ENCODE measurements at places on chromosomes 4 and X.

DNA sequence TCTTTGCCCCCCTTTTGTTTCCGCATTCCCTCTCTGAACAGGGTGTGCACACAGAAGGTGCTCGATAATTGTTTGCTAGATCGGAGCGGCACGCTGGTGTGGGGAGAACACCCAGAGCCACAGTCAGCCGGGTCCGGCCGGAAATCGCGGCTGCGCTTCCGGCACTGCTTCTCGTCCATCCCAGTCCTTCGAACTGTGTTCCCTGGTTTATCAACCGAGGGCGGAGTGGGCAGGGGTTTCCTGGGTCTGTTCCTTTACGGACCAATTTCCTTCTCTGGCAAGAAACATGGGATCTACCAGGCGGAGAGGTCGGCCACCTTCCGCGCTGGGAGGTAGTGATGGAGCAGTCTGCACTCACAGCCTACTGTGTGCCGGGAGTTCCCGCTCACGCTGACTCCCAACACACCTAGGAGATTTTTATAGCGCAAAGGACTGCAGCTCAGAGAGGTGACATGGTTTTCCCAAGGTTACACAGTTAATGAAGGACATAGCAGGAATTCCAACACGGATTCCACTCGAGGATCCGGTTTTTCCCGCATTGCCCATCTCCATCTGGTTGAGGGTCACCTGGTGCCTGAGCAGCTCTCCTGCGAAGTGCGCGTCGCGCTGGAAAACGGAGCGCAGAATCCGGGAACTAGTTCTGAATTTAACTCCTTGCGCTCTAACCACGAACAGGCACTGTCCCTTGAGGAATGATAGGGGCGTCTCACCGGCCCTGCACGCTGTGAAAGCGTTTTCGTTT, 6.8 kb downstream of the MSX1 start:
- DNase-seq = no peak

GRCh38 chr4:42331914-42332368, 65.3 kb upstream of the SHISA3 start:
- DNase-seq = no peak

GRCh38 chr4:186243331-186243730, 16.0 kb downstream of the KLKB1 start:
- no peak for DNase-seq

GRCh38 chr4:105741548-105741947, 33.0 kb downstream of the GSTCD start:
- no peak for DNase-seq

- DNase-seq = no peak
Measured at GRCh38 chr4:168569066-168569930, 72.4 kb downstream of the PALLD start.

- no peak for DNase-seq
Measured at GRCh38 chr4:78800965-78801364, 24.8 kb downstream of the BMP2K start.

GRCh38 chr4:167380964-167381363, 146.7 kb upstream of the SPOCK3 start:
- no peak for DNase-seq

DNA sequence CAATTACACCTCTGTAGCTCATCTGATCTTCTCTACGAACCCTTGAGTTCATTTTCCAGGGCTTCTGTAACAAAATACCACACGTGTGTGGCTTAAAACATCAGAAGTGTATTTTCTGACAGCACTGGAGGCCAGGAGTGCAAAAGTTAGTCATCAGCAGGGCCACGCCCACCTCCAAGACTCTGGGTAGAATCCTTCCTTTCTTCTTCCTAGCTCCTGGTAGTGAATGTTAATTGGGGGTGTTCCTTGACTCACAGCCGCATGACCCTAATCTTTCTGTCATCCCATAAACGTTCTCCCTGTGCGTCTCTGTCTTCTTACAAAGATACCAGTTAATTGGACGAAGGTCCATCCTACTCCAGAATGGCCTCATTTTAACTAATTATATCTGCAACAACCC, 115.0 kb downstream of the TRIML1 start:
- DNase-seq = no peak

- no peak for DNase-seq
Measured at GRCh38 chr4:46124773-46125413, 1.0 kb upstream of the GABRG1 start.

DNA sequence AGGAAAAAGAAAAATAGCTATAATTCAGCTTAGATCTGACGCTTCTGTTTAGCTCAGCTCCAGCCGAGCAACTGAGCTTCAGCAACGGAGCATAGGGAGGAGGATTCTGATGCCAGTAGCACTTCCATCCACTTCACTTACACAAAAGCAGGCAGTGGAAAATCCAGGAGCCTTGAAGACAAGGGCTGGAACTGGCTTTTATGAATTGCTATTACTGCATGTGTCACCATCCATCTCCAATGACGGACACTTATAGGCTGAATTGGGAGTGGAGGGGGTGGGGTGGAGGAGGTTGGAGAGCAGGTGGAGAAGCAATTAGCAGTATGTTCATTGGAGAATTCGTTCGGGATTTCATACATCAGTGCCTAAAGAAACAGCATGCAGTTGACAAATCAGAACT, 15.6 kb downstream of the ENOX2 start:
- no peak for DNase-seq
